Heart left ventricle (tissue), 16 donors: ENCODE measurements at places on chromosomes 16 and 17. TPM values are rescaled to one million over a fixed set of nuclear protein-coding genes. Genes with fewer than 3 reads are reported as not detected.

DNA sequence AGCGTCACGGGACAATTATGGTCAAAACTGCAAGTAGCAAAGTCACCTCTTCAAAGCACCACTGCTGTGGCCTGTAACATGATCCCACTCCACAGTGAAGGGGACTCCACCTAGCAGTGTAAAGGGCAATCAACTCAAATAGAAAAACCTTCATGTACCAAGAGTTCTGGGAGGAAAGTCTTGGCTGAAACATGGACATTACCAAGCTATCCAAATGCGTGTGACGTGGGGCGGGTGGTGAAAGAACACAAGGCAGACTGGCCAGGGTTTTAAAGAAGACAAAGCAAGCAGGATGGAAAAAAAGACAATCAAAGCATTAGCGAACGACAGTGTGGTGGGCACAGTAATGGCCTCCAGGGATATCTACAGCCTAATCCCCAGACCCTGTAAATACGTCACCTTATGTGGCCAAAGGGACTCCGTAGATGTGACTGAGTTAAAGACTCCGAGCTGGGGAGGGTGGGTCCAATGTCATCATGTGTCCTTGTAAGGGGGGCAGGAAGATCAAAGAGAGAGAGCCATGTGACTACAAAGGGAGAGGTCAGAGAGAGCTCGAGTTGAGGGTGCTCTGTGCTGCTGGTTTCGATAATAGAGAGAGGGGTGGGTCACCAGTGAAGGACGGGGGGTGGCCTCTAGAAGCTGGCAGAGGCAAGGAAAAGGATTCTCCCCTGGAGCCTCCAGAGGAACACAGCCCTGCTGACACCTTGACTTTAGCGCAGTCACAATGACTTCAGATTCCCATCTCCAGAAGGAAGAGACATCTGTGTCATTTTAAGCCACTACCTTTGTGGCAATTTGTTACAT lies 6.0 kb downstream of the HSDL1 start:
- DNase-seq, result peak; percentile 68

GRCh38 chr17:59839651-59840328 lies 53.0 kb downstream of the TUBD1 start:
- no peak for DNase-seq

DNA sequence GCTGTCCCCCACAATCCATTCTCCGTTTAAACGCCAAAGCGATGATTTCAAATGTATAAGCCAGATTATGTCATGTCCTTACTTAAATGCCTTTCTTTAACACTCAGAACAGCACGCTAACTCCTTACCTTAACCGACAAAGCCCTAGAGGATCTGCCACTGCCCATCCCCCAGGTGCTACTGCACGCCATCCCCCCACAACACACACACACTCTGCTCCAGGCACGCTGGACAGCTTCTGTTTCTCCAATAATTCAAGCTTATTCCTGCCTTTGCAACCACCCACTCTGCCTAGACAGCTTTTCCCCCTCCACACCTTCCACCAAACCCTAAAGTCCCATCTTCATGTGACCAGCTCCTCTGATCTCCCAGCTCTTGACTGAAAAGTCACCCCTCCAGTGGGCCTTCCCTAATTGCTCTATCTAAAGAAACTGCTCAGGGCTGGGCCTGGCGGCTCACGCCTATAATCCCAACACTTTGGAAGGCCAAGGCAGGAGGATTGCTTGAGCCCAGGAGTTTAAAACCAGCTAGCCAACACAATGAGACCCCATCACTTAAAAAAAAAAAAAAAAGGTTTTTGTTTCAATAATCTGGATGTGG lies 38.9 kb upstream of the RPL38 start:
- DNase-seq, result no peak

GRCh38 chr17:4573669-4574068 lies 10.7 kb upstream of the SMTNL2 start:
- DNase-seq, result peak; percentile 51

DNA sequence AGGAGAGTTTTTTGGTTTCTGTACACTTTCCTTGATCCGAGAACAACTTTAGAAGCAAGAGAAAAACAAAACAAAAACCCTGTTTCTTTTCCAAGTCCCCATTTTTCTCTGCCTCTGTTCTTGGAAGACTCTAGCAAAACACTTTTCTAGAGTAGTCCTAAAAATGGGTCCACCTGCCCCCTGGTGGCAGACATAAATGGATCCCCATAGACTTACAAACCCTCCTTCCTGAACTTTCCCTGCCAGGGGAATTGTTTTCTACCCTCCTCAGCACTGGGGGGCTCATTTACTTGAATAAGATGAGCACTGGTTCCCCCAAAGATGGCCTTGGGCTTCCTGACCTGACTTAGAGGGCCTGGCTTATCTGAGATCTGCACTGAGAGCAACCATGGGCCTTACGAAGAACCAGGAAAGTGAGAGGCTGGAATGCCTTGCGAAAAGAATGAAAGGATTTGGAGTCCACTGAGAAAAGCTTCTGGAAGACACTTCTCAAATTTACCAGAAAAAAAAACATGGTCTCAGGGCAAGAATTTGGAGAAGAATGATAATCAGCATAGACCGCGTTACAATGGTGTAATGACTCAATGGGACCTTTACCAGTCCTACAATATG lies 48.0 kb upstream of the CDYL2 start:
- DNase-seq, result no peak

- DNase-seq, result no peak
These were observed 4.6 kb downstream of the WNK4 start for GRCh38 chr17:42784811-42785592.

- DNase-seq, result no peak
These were observed 7.3 kb downstream of the TAT start for GRCh38 chr16:71569621-71570020.

DNA sequence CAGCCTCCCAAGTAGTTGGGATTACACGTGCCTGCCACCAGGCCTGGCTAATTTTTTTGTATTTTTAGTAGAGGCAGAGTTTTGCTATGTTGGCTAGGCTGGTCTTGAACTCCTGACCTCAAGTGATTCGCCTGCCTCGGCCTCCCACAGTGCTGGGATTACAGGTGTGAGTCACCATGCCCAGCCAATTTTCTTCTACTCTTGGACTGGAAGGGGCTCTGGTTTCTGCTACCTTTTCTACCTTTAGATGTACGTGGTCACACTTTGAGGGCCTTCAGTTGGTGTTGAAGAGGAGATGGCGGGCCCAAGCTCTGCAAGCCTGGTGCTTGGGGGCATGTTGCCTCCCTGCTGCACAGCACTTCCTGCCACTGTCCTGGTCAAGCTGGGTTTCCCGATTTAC lies 173.6 kb downstream of the PRKCA start:
- DNase-seq, result no peak

DNA sequence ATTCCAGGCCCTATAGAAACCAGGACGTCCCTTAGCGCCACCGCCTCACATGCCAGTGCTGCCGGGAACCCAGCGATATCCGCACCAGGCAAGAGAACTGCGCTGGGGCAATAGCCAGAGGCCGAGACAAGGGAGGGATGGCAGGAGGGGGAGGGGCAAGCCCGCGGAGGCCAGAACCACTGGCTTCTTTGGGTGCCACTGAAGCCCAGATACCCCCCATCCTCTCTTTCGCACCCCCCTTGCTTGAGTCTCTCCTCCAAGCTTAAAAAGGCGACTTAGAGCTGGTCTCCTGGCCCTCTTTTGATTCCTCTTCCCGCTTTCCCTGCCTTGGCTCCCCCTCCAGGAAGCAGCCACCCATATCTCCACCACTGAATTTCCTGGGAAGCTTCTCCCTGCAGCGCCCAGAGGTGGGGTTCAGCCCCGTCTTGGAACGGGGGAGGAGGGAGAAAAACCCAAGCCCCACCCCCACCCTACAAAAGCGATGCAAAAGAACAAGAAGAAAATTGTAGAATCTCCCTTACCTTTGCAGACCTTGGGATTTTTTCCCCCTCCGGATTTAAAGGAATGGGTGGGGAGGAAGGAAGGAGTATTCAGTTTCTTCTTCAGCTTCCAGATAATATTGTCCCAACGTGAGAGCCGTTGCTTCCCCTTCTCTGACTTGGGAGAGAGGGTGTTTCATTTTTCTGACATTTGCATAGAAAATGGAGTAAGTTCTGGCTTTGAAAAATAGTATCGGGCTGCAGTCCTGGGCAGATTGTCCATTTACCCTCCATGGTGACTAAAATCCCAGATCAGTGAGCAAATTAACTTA lies 622 bp downstream of the HOXB6 start:
- DNase-seq, result no peak

The RNF227 gene
- polyA plus RNA-seq, result 0.88 TPM

The MT1G gene
- polyA plus RNA-seq, result 7.2 TPM

The PYDC1 gene
- polyA plus RNA-seq, result not detected

The ACSM2A gene
- not detected for polyA plus RNA-seq
